CD4-positive, alpha-beta T cell treated with Interleukin-1 beta for 1 hour (primary cell): ENCODE measurements at places on chromosomes 6 and 20.

DNA sequence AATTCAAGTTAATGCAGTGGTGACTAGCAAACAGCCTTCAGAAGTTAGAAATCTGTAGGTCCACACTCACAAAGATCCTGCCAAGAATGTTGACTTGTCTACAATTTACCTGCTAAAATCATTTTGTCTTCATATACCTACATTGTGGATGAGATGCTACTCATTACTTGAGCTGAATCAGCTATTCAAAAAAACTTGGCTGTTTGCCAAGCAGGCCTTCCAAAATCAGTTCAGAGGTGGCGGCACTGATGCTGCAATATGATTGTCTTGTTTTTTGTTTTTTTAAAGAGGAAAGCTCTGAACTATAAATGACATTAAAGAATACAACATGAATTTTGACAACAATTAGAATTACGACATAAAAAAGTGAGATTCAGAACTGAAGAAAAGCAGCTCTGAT lies 354.7 kb upstream of the KHDRBS2 start:
- no peak for DNase-seq

DNA sequence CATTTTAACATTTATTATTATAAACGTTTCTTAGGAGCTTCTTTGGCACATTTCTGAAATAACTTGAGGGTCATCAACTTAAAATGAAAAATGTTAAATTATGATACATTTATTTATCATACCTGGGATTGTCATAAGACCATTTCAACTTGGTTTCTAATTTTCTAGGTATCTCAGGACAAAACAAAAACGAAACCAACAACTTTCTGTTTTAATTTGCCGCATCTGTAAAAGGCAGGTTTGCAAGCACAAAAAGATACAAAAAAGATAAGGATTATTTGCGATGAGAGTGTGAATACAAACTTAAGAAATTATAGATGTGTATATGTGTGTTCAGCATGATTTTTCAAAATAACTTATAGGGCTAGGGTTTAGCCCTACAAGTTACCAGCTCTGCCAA lies 395.0 kb upstream of the RUNX2 start:
- peak; percentile 58 for DNase-seq

DNA sequence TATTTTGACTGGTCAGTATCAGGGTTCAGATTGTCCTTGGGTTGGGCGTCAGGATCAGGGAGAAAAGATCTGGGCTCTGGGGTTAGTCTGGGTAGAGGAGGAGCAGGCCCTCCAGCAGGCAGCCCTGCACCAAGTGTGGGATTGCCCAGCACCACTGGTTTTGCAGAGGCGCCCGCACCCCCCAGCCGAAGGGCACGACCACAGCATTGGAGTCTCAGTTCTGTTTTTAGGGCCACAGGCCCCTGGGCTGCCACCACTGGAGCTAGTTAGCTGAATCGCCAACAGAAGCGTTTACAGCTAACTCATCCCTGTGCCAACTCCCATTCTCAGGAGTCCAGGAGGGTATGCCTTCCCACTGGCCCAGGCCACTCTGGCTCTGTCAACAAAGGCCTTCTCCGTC lies 84.2 kb downstream of the TCP11 start:
- no peak for DNase-seq

GRCh38 chr6:162251257-162251656 lies 476.3 kb downstream of the PRKN start:
- DNase-seq: no peak

GRCh38 chr20:2663364-2663886 lies 591 bp downstream of the IDH3B start:
- no peak for DNase-seq

- no peak for DNase-seq
Observed at GRCh38 chr6:157529654-157530039, 148.7 kb downstream of the ZDHHC14 start.

GRCh38 chr6:2733324-2733723 lies 17.4 kb downstream of the MYLK4 start:
- peak; percentile 33 for DNase-seq

- DNase-seq: no peak
Observed at GRCh38 chr20:41040855-41041254, 12.2 kb downstream of the TOP1 start.

- no peak for DNase-seq
Observed at GRCh38 chr6:5762561-5762968, 244.2 kb downstream of the NRN1 start.

GRCh38 chr6:32941214-32941768 lies 463 bp upstream of the HLA-DMB start:
- DNase-seq: peak; percentile 70

- no peak for DNase-seq
Observed at GRCh38 chr6:7546020-7546369, 4.5 kb downstream of the DSP start.

DNA sequence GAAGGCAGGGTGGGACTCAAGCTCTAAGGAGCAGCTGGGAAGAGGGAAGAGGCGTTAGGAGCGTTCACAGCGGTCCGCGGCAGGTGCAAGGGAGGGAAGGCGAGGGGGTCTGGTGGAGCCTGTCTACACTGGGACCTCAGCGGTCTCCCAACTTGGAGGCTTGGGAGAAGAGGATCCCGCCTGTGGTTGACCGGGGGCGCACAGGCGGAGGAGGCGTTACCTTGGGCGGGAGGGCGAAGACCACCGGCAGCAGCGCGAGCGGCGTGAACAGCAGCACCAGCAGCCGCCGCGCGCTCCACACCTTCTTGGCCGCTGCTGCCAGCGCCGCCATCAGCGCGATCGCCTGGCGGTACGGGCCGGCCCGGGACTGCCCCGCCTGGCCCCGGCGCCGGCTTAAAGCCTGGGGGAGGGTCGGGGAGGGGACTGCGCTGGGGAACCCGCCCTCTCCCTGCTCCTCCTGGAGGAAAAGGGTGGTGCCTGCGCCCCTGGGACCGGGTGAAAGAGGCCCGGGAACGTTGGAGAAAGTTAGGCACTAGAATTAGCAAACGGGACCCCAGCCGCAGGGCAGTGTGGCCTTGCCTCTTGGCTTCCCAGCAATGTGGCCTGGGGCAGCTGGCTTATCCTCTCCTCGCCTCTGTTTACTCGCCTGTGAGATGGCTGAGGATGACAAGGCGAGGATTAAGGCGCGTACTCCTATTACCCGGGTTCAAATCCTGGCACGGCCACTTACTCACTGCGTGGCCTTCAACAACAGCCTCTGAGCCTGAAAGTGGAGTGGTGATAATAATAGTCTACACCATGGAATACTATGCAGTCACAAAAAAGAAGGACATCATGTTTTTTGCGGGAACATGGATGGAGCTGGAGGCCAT lies at the start of gene SLC13A3:
TSS of gene SLC13A3 (minus strand) at position 369 of the 872 bp plus-strand sequence. CDS start at position 331, 38 bp downstream.
- no peak for DNase-seq

DNA sequence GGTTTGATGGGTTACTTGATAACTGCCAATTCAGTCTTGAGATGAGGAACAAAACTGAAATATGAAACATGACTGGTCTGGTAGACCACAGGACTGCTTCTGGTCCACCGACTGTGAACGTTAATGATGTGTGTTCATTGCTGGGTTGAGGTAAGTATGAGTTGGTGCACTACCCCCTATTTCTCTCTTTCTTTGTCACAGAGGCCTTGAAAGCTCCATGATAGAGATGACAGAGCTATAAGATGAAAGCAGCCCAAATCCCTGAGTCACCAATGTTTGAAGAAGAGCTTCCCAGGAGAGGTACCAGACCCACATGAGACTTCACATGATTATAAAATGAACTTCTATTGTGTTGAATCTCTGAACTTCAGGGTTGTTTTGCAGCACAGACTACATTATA lies 555.5 kb downstream of the PTPRT start:
- DNase-seq: no peak

GRCh38 chr6:15247500-15248450 lies 1.9 kb downstream of the JARID2 start:
- peak; percentile 24 for DNase-seq

DNA sequence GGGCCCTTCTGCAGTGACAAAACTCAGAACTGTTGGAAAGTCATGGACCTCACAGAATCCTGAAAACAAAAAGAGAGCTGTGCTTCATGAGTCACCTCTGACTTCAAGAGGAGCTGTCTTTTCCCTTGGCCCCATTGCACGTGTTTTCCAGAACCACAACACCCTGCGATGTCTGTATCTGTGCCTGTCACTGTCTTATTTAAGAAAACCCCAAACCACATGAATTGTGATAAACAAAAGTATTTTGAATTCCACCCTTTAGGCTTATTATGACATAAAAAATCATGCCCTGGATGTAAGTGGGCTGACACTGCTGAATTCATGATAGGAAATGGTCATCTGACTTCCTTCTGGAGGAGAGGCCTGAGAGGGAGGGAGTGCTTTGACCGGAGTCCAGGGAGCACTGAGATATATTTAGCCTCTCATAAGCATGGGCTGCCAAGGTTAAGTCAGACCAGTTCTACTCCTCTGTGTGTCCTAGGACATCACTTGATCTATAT lies 96.4 kb upstream of the DUSP22 start:
- no peak for DNase-seq

GRCh38 chr6:25270559-25270958 lies 8.6 kb upstream of the CARMIL1 start:
- DNase-seq: no peak

DNA sequence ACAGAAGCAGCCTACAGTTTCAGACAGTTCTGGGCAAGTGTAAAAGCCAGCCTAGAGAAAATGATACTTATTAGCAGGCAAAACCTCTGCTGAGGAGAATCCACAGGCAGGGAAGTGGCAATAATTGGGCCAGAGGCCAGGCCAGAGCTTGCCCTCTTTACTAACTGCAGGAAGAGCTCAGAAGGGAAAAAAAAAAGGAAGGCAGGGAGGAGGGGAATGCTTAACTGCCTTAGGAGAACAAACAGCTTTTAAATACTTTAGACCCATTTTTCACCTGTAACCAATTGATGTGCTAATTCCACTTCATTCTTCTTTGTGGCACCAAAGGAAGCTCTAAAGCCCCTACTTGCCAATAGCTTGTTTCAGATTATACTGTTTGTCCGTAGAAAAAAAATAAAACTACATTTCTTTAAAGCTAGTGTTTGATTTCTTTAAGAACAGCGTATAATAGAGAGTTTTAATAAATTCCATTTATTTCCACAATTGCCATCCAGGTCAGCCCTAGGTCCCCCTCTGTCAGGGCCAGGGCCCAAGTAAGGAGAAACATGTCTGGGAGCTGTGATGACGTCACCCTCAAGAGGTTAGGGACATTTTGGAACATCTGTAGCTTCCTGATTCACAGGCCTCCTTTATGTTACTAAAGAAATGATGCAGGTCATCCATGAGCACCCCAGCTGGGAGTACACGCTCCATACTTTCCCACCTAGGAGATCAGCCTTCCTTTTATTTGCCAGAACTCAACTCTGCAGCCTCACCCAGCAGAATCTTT lies 384.3 kb downstream of the CDC5L start:
- DNase-seq: no peak

DNA sequence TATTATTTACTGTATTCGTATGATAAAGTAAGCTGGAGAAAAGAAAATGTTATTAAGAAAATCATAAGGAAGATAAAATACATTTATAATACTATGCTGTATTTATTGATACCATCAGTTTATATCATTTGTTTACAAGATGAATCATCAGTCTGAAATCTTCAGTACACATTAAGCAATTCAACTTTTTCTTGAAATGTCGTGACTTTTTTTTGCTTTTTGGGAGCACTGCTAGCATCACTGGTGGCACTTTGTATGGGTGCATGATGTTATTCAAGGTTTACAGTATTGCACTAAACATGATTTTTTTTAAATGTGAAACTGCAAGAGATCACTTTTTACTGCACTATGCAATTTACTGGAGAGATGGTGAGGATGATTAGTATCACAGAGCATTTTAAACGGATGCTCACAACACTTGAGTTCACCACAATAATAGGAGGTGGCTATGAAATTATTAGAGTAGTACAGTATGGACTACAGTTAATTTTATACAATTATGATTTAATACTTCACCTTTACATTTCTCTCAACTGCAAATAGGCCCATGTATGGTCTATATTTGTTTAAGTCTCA lies 85.9 kb downstream of the SNAP25 start:
- DNase-seq: no peak

GRCh38 chr20:32321390-32321789 lies 36.7 kb upstream of the ASXL1 start:
- DNase-seq: no peak

DNA sequence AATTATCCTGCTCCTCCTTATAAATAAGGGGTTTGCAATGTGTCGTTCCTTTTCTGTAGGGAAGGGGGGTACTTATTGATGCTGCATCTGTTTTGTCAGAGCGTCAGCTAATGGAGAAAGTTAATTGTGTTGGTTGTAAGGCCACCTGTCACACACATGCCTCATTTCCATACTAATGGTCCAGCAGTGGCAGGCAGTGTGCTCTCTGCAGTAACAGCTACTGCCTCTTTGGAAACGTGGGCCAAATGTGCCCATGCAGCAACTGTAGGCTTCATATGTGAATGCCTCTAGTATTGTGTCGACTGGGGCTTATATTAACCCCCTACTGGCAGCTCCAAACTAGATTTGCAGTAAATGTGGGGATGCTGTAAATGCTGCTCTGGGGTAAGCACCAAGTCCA lies 56.3 kb upstream of the OLIG3 start:
- no peak for DNase-seq

GRCh38 chr6:158284007-158284875 lies 28.0 kb upstream of the TULP4 start:
- DNase-seq: peak; percentile 32

DNA sequence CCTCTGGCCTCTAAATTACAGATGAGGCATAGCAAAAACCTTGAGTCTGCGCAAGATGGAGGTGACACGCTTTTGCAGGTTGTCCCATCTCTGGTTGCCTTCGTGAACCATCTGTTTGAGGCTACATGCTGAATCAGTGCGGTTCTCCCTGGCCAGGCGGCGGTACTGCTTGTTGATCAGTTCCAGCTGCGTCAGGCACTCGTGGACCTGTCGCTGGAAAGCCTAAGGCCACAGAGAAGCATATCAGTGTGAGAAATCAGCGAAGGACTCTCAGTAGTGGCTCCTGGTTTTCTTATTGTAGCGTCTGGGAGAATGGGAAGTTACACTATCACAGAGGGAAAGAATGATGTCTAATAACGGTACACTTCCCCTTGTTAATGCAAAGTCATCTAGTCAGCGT lies 344.4 kb downstream of the ESR1 start:
- no peak for DNase-seq

GRCh38 chr6:13001927-13002326 lies 285.4 kb downstream of the PHACTR1 start:
- no peak for DNase-seq
